ENCODE measurements at places on chromosomes 2 and 18. TPM values are rescaled to one million over a fixed set of nuclear protein-coding genes. Genes with fewer than 3 reads are reported as not detected.

The REG3A gene
- total RNA-seq, result not detected

The EIF2AK2 gene
- total RNA-seq, result 46.8 TPM

The OR6B2 gene
- not detected for total RNA-seq

The OTOS gene
- total RNA-seq, result not detected

The PCARE gene
- total RNA-seq, result 0.09 TPM

The LRP2 gene
- not detected for total RNA-seq

The MATN3 gene
- 1.8 TPM for total RNA-seq

The MAP2 gene
- 31.4 TPM for total RNA-seq

The UGT1A8 gene
- not detected for total RNA-seq

The ALPP gene
- not detected for total RNA-seq

The REEP1 gene
- 4.1 TPM for total RNA-seq

DNA sequence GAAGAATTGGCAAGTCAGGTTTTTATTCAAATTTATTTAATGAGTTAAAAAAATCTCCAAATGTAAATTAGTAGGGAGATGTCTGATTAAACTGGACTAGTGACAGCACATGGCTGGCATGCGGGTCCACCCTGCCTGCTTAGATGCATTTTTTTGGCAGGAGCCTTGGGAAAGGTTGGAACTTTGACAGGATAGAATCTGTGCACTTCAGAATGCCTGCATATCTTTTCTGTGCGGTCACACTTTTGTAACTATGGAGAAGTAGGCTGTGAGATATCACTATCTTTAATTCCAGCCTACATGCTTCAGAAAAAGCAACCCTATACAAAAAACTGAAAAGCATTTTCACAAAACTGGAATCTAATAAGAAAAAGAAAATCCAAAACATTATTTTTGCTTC lies 317.8 kb downstream of the MBD2 start:
- DNase-seq, result no peak

DNA sequence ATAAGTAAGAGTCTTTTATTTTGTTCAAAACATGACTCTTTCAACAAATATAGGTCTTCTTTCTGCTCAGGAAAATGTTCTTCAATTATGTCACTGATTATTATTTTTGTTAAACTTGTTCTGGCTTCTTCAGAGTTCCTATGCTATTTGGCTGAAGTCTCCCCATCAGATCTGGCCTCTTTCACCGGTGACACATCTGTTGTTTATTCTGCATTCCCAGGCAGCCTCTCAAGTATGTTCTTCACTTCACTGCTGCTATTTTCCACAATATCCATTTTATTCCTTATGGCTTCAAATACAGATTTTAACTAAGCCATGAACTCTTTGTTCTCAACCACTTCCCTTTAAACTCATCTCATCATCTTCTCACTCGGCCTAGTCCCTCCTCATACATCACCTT lies 45.7 kb downstream of the HDAC4 start:
- no peak for DNase-seq

DNA sequence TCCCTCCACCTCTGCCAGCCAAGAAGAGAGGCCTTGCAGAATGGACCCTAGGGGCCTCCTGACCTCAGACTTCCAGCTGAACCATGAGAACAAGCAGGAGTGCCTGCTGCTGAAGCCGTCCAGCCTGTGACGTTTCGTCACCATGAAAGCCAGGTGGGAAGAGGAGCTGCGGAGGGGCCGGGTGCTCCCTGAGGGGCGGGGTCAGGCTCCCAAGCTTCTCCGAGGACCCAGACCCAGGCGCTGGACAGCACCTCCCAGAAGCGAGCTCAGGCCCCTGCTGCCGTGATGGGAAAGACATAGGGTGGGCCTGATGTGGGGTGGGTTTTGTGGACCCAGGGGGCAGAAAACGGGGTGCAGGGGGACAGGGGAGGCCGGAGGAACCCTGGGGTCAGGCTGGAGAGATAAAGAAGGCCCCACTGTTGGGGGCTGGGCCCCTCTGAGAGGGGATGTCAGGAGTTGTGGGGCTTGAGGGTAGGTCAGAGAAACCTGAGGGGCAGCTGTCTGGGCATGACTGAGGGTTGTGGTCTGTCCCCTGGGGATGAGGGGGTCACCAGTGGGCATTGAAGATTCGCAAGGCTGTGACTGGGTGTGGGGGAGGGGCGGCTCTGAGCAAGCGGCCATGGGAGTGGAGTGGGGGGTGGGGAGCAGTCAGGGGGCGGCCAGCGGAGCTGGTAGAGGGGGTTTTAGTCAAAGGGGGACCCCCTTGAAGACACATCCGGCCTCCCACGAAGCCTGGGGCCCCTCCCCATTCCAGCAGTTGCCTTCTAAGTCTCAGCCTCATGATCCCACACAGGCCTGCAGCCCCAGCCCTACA lies 73.4 kb upstream of the ODC1 start:
- DNase-seq, result no peak

DNA sequence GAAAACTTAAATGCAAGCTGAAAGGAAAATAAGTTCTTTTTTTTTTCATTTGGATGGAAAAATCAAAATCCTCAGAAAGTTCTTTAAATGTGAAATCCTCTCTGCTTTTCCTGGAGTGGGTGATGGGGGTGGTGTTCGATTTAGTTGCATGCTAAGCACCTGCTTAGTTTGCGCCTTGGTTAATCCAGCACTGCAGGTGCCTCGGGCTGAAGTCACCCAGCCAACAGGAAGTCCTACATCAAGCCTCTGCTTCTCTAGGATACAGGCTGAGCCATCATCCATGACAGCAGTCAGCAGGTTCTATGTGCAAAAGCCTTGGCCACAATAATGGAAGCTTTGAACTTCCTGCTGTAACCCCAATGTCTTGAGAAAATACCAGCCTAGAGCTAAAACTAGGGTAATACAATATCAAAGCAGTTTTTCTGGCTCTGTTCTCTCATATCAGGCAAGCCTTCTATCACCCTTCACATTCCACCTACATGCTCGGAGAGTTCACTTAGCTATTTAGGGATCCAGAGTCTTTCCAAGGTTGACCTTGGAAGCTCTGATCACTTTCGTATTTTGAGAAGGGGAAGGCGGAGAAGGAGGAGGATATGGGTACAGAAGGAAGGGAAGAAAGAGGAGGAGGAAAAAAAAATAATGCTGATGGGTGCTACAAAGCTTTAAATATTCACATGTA lies 116.1 kb upstream of the LRRTM1 start:
- no peak for DNase-seq

DNA sequence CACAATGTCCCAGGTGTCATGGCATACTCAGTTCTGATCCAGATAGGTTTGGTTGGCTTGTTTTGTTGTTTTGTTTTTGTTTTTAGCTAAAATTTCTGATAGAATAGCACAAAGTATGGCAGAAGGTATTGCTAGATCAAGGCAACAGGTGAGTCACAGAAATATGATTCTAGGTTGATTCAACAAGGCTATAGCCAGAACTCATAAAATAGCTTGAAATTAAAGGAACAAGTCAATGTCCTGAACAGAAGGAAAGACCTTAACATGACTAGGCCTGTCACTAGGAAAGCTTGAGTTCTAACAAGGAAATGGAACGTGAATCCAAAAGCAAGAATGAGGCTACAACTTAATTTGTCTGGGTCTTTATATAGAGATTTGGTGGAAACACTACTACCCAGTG lies 157.1 kb downstream of the GALNT3 start:
- no peak for DNase-seq

GRCh38 chr2:27798948-27799645 lies 27.6 kb downstream of the MRPL33 start:
- no peak for DNase-seq

DNA sequence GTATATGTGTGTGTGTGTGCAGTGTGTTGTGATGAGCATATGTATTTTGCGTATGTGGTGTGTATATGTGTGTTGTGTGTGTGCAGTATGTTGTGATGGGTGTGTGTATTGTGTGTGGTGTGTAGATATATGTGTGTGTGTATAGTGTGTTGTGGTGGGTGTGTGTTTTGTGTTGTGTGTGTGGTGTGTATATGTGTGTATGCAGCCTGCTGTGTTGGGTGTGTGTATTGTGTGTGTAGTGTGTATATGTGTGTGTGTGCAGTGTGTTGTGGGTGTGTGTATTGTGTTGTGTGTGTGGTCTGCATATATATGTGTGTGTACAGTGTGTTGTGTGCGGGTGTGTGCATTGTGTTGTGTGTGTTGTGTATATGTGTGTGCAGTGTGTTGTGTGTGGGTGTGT lies 23.9 kb downstream of the ACKR3 start:
- no peak for DNase-seq

GRCh38 chr2:187263675-187264560 lies 184.1 kb downstream of the CALCRL start:
- DNase-seq, result no peak

- DNase-seq, result no peak
Measured at GRCh38 chr18:62605685-62606084, 82.9 kb downstream of the ZCCHC2 start.

- DNase-seq, result no peak
Measured at GRCh38 chr2:176121190-176122051, 1.1 kb upstream of the HOXD9 start.

GRCh38 chr2:190563109-190563508 lies 28.6 kb upstream of the NEMP2 start:
- DNase-seq, result no peak

- no peak for DNase-seq
Measured at GRCh38 chr18:69845593-69846506, 101.8 kb downstream of the CD226 start.

GRCh38 chr18:74251297-74252038 lies 40.3 kb downstream of the CYB5A start:
- no peak for DNase-seq

GRCh38 chr2:121197369-121198091 lies 87.5 kb downstream of the TFCP2L1 start:
- peak; percentile 35 for DNase-seq

DNA sequence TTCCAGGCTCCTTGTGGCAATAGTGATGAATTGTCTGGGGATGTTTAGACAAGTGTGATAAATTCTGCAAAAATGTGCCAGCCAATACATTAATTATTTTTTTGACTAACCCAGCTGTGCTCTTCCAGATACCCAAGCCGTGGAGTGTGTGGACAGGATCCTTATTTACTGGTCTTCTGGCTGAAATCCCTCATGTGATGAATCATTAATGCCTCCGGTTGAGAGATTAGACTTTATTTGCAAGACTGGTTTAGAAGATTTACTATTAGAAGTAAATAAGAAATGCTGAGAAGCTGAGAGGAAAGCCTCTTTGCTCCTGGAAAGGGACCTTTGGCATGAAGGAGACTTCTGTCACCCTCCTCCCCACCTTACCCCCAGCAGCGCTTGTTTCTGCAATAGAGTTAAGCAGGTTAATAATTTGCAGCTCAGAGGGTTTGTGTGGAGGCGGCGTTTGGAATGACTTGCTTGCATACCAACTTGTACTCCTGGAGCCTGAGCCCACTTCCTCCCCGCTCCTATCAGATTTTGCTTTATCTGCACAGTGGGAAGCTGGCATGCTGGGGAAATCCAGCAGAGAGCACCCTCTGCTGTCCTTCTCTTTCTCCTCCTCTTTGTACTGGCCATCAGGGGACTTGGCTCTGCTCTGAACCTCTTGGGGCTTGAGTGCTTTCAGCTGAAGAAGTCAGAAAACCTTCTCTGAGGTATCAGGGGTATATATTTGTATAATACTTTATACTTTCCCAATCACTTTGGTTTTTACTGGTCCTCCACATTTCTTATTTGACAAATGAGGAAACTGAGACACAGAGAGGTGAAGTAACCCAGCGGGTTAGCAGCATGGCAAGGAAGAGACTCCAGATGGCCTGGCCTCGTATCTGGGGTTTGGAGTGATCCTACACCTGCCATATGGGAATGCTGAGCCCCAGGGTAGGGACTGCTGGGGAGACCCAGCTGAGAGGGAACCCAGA lies 16.3 kb downstream of the SLC3A1 start:
- DNase-seq, result no peak

DNA sequence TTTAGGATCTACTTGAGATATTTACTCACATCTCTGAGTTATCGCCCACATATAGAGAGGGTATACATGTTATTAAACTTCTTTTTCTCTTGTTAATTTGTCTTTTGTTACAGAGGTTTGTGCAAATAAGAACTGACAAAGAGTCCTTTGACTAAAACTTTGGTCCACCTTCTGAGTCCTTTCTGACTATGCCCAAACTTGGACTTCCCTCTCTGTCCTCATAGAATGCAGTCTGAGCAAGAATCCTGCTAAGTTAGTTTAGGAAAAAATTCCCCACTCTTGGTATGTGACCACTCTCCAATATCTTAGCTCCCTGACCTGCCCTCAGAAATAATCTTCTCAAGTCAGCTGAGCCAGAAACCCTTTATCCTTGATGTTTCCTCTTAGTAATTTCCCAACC lies 257.5 kb upstream of the REG3G start:
- DNase-seq, result no peak

- no peak for DNase-seq
Measured at GRCh38 chr2:229489016-229489415, 217.9 kb upstream of the PID1 start.

DNA sequence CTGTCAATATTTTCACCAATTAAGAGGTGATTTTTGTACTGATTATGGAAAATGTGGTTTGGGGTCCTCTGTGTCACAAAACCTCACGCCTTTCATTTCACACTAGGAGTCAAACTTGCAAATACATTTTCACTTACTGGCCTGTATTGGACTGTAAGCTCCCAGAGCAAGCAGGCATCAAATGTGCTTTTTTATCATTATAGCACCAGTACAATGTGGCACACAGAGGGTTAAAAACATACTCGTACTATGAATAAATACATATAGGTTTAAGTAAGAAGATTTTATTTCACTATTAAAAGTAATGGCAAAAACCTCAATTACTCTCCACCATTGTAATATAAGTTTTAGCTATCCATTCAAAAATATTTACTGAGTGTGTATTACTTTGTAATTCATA lies 56.7 kb downstream of the ABCB11 start:
- no peak for DNase-seq

- no peak for DNase-seq
Measured at GRCh38 chr2:7497178-7497577, 580.0 kb downstream of the RNF144A start.

DNA sequence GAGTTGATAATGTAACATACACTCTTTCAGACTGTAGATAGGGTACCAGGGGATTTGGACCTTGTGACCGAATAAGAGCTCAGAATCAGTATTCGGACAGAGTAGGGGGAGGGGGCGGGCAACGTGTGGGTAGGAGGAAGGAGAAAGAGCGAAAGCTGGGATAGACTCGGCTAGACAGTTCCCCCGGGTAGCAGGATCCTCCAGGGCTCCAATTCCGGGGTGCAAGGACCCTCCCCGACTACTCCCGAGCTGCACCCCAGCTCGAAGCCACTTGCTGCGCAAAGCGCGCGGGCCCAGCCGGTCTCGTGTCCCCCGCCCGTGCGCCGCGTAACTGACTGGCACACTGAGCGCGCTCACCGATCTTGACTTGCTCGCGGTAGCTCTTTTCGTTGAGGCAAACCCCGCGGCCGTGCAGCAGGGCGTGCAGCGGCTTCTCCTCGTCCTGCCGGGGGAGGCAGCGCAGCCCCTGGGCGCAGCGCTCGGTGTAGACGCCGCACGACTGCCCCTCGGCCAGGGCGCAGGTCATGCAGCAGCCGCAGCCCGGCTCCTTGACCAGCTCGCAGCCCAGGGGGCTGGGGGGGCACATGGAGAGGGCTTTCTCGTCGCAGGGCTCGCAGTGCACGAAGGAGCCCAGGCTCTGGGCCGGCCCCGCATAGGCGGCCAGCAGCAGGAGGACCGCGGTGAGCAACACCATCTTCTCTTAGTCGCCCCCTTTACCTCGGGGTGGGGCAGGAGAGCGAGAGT lies 1.1 kb downstream of the IGFBP5 start:
- no peak for DNase-seq

- no peak for DNase-seq
Measured at GRCh38 chr2:235043762-235044500, 92.1 kb downstream of the SH3BP4 start.
